ENCODE measurements at places on chromosomes 7 and 10.

GRCh38 chr10:4766454-4766853, 59.6 kb upstream of the AKR1E2 start:
- DNase-seq, result no peak

GRCh38 chr10:31745612-31746376, 182.8 kb downstream of the ARHGAP12 start:
- no peak for DNase-seq

- no peak for DNase-seq
These were observed 6.7 kb downstream of the CPXM2 start for GRCh38 chr10:123884907-123885381.

GRCh38 chr10:123381224-123381623, 227.0 kb downstream of the BUB3 start:
- no peak for DNase-seq

GRCh38 chr7:41818765-41819398, 116.0 kb upstream of the INHBA start:
- no peak for DNase-seq

GRCh38 chr10:109783286-109783685, 140.0 kb downstream of the XPNPEP1 start:
- no peak for DNase-seq

Data from activated naive CD4-positive, alpha-beta T cell (primary cell).